ENCODE measurements at places on chromosomes 4 and X. TPM values are rescaled to one million over a fixed set of nuclear protein-coding genes. Genes with fewer than 3 reads are reported as not detected.

The VGLL1 gene
- total RNA-seq: not detected

The TEX11 gene
- not detected for total RNA-seq

The ODAM gene
- total RNA-seq: not detected

The KLKB1 gene
- total RNA-seq: not detected

The VCX3B gene
- not detected for total RNA-seq

The TEC gene
- total RNA-seq: 2.2 TPM

The GPR143 gene
- total RNA-seq: 0.12 TPM

The MAGEA2B gene
- not detected for total RNA-seq

The ZNF157 gene
- not detected for total RNA-seq

The TCEAL7 gene
- total RNA-seq: not detected

The PAGE2 gene
- total RNA-seq: not detected

Measured in A549 treated with CORT108297 at 1 μM for 4 hours (cell line).